ENCODE measurements at places on chromosomes 16 and 17. TPM values are rescaled to one million over a fixed set of nuclear protein-coding genes. Genes with fewer than 3 reads are reported as not detected.
A peak's percentile ranks its signal among the peaks of the same experiment; 100 is the strongest.

DNA sequence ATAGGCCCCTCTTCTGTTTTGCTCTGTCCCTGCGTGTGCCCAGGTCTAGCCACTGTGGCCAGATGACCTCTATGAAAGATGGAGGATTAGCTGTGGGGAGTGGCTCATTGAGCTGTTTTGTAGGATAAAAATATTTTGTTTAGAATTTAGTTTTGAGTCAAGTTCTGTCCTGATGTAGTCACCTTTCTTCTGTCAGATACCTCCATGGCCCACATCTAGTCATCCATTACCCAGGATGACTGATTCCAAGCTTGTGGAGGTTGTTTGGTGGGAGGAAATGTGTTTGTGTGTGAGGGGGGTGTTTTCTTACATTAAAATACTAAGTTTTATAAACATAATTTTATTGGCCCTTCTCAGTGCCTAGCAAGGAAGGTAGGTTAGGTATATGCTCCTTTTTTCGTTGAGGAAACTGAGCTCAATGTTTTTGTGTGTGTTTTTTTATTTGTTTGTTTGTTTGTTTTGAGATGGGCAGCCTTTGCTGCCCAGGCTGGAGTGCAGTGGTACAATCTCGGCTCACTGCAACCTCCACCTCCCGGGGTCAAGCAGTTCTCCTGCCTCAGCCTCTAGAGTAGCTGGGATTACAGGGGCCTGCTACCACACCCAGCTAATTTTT lies 16.3 kb downstream of the SNX11 start:
- H3K4me1 ChIP-seq: no peaks in the 10 kb centered on the region
- no peaks in the 10 kb centered on the region for H3K27me3 ChIP-seq
- no peak overlapping the region for H3K27ac ChIP-seq

GRCh38 chr16:2860826-2861567 lies 3.0 kb upstream of the PRSS22 start:
- peaks cover 47% of the 10 kb centered on the region for H3K27me3 ChIP-seq
- H3K4me1 ChIP-seq: peaks cover 4% of the 10 kb centered on the region
- no peak for DNase-seq
- H3K4me3 ChIP-seq: no peak overlapping the region
- no peak overlapping the region for H3K27ac ChIP-seq

Gene TMEM235
- 0.04 TPM for polyA plus RNA-seq

Gene NOL3
- polyA plus RNA-seq: 23.9 TPM

DNA sequence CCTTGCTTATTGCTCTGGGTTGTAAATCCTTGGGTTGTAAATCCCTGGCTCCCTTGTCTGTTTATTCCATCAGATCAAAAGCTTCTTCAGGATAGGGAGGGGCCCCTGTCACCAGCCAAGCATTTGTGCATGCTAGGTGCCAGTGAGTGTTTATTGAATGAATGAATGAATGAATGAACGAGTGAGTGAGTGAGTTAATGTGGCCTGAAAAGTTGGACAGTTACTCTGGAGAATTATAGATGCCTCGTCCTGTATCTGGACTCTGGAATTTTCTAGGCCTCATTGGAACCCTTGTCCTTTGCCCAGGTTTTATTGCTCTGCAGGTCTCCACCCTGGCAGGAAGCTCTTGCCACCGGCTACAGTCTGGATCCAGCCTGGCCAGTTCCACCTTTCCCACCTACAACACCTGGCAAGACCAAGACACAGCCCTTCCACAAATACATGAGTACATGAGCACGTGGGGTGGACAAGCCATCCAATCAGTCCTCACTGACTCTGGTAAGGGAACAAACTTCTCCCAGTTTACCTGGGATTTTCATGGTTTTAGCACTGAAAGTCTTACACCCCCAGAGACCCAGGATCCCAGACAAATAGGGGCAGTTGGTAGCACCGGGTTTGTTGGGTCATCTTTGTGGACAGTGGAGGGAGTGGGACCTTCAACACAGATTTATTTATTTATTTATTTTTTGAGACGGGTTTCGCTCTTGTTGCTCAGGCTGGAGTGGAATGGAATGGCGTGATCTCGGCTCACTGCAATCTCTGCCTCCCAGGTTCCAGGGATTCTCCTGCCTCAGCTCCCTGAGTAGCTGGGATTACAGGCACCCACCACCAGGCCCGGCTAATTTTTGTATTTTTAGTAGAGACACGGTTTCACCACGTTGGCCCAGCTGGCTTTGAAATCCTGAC lies 14.7 kb upstream of the CDH1 start:
- H3K36me3 ChIP-seq: no peaks in the 10 kb centered on the region
- no peak for DNase-seq
- no peaks in the 10 kb centered on the region for H3K4me1 ChIP-seq
- H3K27ac ChIP-seq: no peak overlapping the region

Gene TEKT1
- not detected for polyA plus RNA-seq

- DNase-seq: no peak
- no peak overlapping the region for H3K4me3 ChIP-seq
- H3K27ac ChIP-seq: no peak overlapping the region
- H3K27me3 ChIP-seq: no peaks in the 10 kb centered on the region
Measured at GRCh38 chr16:10906914-10907756, 30.1 kb downstream of the CIITA start.

Gene CCL7
- 0.13 TPM for polyA plus RNA-seq

DNA sequence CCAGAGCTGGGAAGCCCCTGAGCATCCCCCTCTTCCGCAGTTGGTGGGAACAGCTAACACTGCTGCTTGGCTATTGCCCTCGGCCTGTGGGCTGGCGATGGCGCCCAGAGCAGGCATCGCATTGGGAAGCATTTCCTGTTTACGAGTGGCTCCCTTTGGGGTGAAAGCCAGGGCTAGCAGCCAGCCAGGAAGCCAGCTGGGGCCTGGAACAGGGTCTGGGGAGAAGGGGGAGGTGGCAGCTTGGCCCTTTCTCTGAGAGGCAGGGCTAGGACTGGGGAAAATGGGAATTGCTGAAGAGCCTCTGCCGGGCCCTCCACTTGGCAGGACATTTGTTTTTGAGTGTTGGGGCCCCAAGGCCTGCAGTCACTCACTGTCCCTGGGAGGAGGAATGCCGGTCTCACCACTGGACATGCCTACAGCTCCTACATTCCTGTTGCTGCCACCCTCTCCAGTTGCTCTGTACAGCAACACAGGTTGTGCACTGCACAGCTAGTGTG lies 2.4 kb upstream of the MTSS2 start:
- no peak overlapping the region for H3K4me3 ChIP-seq
- DNase-seq: peak; percentile 92
- H3K36me3 ChIP-seq: no peaks in the 10 kb centered on the region
- peaks cover 84% of the 10 kb centered on the region for H3K4me1 ChIP-seq
- H3K27me3 ChIP-seq: no peaks in the 10 kb centered on the region

DNA sequence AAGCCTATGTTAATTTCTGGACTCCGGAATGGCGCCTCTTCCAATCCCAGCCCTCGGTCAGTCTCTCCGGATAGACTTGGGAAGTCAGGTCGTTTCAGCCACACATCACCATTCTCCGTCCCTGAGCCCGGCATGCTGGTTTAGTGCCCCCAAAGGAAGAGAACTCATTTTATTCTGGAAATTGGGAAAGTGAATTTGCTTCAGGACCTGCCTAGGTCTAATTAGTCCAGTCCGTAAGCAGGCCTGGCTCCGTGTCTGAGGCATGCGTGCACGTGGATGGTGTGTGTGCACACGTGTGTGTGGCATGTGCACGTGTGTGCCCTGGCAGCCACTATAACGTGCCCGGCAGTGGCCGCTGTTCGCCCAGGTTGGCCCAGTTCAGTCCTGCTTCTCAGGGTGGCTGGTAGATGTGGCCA lies 77.4 kb downstream of the RPA1 start:
- H3K27me3 ChIP-seq: peaks cover 79% of the 10 kb centered on the region
- no peak overlapping the region for H3K27ac ChIP-seq
- DNase-seq: no peak
- peaks cover 12% of the 10 kb centered on the region for H3K4me1 ChIP-seq
- no peaks in the 10 kb centered on the region for H3K36me3 ChIP-seq

Gene DHRS7C
- not detected for polyA plus RNA-seq

DNA sequence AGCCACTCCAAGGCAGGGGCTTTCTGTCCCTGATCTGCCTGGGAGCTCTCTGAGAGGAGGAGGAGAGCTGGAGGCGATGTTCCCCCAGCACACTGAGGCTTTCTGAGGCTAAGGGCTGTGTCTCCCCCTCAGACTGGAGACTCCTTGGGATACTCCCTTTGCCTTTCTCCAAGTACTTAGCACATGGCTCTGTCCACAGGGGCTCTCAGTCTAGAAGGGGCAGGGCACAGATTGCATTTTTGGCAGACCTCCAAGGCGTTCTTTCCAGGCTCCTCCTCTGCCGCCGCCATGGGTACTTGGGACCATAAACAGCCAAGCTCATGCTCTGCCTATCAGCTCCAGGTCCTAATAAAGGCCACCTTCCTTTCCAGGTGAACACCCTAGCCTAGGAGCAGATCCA lies 1.8 kb upstream of the GIP start:
- H3K27ac ChIP-seq: no peak overlapping the region
- peak; percentile 47 for DNase-seq
- H3K27me3 ChIP-seq: no peaks in the 10 kb centered on the region
- no peaks in the 10 kb centered on the region for H3K36me3 ChIP-seq
- H3K4me3 ChIP-seq: no peak overlapping the region

Gene MMP15
- 54.0 TPM for polyA plus RNA-seq

Gene ATP2C2
- 9.0 TPM for polyA plus RNA-seq

DNA sequence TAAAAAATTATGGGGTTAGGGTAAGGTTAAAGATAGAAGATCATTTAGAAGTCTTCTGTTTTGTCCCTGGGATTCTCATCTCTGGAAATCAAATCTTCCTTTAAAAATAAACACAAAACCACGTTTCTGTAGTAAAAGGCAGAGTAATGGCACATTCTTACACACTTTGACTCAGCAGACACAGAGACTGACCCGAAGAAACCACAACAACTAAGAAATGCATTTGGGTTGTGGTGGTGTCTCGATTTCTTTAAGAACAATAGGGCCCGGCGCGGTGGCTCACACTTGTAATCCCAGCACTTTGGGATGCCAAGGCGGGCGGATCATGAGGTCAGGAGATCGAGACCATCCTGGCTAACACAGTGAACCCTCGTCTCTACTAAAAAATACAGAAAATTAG lies 54.9 kb upstream of the MYH10 start:
- DNase-seq: no peak
- peaks cover 9% of the 10 kb centered on the region for H3K4me1 ChIP-seq
- H3K36me3 ChIP-seq: no peaks in the 10 kb centered on the region
- H3K4me3 ChIP-seq: no peak overlapping the region
- H3K27me3 ChIP-seq: no peaks in the 10 kb centered on the region

Gene PRDM7
- polyA plus RNA-seq: not detected

Gene SEPTIN12
- polyA plus RNA-seq: 2.5 TPM

Gene PRR29
- polyA plus RNA-seq: 0.60 TPM

DNA sequence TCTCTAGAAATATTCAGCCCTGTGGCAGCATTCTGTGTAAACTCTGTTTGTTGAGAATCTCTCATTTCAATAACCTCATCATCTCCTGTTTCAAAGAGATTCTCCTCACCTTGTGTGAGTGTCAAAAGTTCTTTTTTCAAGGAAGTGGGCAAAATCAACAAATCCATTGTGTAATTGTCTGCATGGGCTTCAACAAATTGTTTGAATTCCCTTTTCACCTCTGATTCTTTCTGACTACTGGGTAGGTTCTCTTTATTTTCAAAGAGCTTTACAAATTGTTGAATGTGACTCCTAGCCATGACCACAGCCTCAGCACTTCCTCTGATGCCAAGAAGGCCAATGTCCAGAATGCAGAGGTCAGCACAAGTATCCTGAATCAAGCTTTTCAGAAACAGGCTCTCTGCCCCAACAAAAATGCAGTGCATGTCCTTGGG lies 48.0 kb downstream of the N4BP1 start:
- no peak for DNase-seq
- H3K27me3 ChIP-seq: no peaks in the 10 kb centered on the region
- H3K4me1 ChIP-seq: no peaks in the 10 kb centered on the region
- H3K4me3 ChIP-seq: no peak overlapping the region

Gene DNAAF1
- polyA plus RNA-seq: not detected

Gene OTOA
- polyA plus RNA-seq: 0.46 TPM

DNA sequence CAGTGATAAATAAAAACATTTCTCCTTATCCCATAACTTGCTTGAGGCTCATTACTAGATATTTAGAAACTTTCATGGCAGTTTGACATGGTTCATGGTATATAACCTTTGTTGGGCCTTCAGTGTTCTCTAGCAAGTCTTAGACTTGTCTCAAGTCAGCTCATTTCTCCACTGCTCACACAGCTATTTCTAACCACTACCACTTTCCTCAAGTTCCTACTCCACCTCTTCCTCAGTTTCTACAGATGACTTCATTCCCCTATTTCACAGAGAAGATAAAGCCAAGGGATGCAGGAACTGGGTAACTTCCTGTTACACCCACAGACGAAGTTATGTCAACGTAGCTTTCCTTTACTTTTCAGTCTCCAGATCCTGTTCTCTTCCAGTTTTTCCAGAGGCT lies 23.2 kb downstream of the NLK start:
- H3K27ac ChIP-seq: no peak overlapping the region
- no peaks in the 10 kb centered on the region for H3K4me1 ChIP-seq
- H3K36me3 ChIP-seq: no peaks in the 10 kb centered on the region
- no peak for DNase-seq
- H3K4me3 ChIP-seq: no peak overlapping the region
